ENCODE measurements at places on chromosomes 1 and 21.

GRCh38 chr1:234758851-234759250 is 148.9 kb upstream of the IRF2BP2 start:
- no peak for DNase-seq

GRCh38 chr1:238672806-238673205 is 713.6 kb upstream of the CHRM3 start:
- DNase-seq: no peak

- DNase-seq: no peak
Measured at GRCh38 chr1:201427963-201428362, 6.4 kb upstream of the TNNI1 start.

GRCh38 chr1:229110986-229111385 is 159.9 kb upstream of the RAB4A start:
- DNase-seq: no peak

DNA sequence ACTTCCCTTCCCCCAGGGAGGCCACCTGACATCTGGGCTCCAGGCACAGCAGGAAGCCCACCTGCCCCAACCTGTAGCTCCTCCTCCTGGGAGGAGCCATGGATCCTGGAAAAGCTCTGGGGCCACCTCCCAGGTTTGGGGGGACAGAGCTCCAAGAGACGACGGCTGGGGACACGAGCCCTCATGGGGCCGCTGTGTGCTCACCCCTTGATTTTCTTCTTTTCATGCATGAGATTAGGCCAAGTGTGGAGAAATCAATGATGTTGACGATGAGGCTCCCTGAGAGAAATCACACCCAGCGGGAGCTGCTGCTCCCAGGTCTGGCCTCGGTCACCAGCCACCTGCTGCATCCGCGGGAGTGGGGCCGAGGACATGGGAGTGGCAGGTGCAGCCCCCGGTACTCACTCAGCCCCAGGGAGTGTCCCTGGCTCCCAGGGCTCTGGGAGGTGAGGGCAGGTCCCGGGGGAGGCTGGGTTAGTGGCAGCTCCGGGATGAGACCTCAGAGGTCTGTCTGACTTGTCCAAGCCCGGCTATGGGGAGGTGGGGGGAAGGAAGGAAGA is 8.7 kb downstream of the TNFRSF14 start:
- DNase-seq: no peak

All from colonic mucosa (tissue), 4 donors.